Smooth muscle cell of bladder (primary cell): ENCODE measurements at places on chromosomes 4 and X. TPM values are rescaled to one million over a fixed set of nuclear protein-coding genes. Genes with fewer than 3 reads are reported as not detected.

Gene GAGE12C
- not detected in 2 replicates for total RNA-seq

Gene MID2
- total RNA-seq, result 13.1 and 17.5 TPM in 2 replicates

Gene AFP
- 0.55 and 0.85 TPM in 2 replicates for total RNA-seq

Gene TCEAL9
- 152 and 169 TPM in 2 replicates for total RNA-seq

Gene LNX1
- total RNA-seq, result 1.7 and 6.5 TPM in 2 replicates

Gene MRFAP1
- 84.8 and 112 TPM in 2 replicates for total RNA-seq

Gene CHST7
- total RNA-seq, result 9.3 and 11.4 TPM in 2 replicates

Gene EDA2R
- total RNA-seq, result 11.7 and 13.6 TPM in 2 replicates

Gene TSPAN7
- not detected in 2 replicates for total RNA-seq

Gene TCEAL7
- 26.3 and 37.3 TPM in 2 replicates for total RNA-seq

Gene PABPC1L2A
- not detected in 2 replicates for total RNA-seq

Gene CSAG1
- total RNA-seq, result not detected in 2 replicates

Gene EXOC1L
- total RNA-seq, result 0.37 TPM in 1 of 2 replicates, not detected in the other

Gene PRDM5
- 17.7 and 19.3 TPM in 2 replicates for total RNA-seq

Gene NXF2B
- not detected in 2 replicates for total RNA-seq

Gene GAGE12J
- total RNA-seq, result not detected in 2 replicates

Gene EDA
- 0.14 and 0.18 TPM in 2 replicates for total RNA-seq
